ENCODE measurements at places on chromosomes 4 and X.

GRCh38 chr4:140223056-140223810, 69.2 kb upstream of the MAML3 start:
- DNase-seq = no peak

GRCh38 chr4:41282366-41282765, 25.6 kb downstream of the UCHL1 start:
- no peak for DNase-seq

- DNase-seq = no peak
Observed at GRCh38 chrX:31093639-31093975, 21.8 kb upstream of the FTHL17 start.

DNA sequence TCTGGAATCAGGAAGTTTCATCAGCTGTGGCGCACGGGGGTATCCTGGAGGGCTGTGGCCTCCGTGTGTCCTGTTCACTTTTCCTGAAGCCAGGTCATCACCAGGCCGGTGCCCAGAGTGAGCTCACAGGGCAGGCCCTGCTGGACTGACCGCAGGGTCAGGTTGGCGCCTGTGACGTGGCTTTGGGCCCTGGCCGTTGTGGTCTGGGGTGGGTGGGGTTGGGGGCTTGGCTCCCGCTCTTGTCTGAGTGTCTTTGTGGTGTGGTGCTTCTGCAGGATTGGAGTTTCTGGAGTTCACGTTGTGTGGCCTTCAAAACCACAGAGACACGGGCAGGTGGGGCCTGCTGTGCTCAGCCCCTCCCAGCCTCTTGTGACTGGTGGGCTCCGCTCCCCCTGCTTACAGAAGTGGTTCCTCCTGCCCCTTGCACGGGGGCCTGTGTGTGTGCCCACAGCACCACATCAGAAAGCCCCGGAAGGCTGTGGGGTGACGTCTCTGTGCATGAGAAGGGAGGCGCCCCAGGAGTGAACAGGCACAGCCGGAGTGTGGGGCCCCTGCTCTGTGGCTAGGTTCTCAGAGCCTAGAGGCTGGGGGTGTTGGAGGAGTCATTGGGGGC, 9.5 kb downstream of the RGS12 start:
- DNase-seq = no peak

DNA sequence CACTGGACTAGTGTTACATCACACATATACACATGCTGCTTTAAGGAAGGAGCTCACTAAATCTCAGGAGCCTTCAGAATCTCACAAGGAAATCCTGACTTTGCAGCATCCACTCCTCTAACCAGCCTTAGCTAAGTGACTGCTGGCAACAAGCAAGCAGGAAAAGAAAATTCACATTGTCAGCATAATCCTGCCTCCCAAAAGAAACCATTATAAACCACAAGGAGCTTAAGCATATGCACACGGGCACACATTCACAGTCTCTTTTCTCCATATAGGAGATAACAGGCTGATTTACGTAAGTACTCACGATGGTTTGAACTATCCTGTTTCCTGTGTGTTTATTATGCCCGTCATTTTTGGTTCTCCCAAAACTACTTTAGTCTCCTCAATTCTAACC, 136.3 kb downstream of the TMEM144 start:
- no peak for DNase-seq

DNA sequence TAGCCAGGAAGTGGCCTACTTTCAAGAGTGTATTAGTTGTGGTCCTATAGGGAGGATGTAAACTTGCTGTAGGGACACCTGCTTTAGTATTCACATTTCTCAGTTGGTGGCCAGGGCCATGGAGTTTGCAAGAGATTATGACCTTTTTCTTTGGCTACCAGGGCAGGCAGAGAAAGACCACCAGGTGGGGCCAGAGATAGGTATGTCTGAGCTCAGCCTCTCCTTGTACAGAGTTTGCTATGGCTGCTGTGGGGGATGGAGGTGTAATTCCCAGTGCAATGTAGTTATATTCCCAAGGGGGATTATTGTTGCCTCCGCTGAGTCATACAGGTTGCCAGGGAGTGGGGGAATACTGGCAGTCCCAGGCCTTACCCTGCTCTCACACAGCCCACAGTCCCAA, 26.3 kb upstream of the DACH2 start:
- no peak for DNase-seq

GRCh38 chr4:24775032-24775605, 20.3 kb upstream of the SOD3 start:
- DNase-seq = no peak

DNA sequence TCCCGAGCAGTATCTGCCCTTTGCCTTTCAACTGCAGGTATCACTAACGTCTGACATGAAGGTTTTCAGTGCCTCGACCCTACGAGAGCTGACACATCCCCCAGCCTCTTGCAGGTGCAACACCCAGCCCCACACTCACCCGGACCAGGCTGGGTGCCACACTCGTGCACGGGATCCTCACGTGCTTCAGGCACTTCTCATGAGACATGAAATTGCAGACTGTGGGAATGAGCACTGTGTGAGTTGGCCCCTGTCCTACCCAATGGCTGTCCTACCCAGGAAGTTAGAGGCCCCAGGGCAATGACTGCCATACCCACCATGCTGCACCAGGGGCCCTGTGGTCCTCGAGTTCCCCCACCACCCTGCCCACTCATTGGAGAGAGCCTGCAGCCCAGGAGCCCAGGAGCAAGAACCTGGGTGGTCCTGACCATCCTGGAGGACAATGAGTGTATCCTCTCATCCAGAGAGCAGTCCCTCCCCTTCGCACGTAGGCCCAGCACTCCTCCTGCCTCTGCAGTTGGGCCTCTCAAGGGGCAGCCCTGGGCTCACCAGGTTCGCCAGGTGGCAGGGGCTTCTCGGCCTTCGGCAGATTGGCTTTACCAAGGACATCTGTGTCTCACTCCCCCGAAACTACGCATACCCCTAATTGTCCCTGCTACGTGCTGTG, 2.4 kb downstream of the DGKQ start:
- no peak for DNase-seq

DNA sequence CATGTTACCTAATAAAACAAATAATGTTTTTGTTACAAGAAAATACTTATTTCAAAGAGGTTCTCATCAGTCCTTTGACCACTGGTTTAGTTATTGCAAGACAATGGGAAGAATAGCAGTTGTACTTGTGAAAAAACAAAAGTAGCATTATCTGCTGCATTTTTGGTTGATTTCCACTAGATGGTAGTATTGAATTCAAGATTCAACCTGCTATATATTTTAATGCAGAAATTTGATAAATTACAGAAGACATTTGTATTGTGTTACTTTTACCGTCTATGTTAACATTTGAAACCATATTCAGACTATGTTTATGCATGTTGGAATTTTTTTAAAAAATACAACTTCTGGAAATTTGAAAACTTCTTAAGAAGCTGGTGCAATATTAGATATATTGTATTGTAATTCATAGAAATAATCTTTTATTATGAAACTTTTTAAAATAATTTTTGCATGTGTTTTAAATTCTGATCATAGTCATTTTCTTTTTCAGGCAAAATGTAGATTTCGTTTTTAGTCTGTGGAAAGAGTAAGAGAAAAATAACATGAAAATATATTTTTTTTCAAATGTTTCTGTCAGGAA, 56.4 kb downstream of the SPCS3 start:
- DNase-seq = no peak

DNA sequence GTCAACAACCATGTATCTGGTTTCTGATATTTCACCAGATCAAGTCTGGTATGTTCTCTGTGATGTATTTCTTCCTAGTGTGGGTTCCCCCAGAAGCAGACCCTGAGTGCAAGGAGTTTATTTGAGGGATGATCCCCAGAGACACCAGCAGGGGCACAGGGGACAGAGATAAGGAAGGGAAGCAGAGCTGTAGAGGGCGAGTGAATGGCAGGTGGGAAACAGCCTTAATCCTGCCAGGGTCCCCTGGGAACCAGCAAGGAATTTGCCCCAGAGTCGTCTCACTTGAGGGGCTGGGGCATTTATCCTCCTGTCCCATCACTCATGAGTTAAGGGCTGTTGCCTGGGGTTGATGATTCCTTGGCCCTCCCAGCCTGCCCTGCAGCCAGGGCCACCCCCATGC, 206.4 kb upstream of the BCOR start:
- no peak for DNase-seq

GRCh38 chr4:92864096-92864495, 560.3 kb downstream of the GRID2 start:
- no peak for DNase-seq

DNA sequence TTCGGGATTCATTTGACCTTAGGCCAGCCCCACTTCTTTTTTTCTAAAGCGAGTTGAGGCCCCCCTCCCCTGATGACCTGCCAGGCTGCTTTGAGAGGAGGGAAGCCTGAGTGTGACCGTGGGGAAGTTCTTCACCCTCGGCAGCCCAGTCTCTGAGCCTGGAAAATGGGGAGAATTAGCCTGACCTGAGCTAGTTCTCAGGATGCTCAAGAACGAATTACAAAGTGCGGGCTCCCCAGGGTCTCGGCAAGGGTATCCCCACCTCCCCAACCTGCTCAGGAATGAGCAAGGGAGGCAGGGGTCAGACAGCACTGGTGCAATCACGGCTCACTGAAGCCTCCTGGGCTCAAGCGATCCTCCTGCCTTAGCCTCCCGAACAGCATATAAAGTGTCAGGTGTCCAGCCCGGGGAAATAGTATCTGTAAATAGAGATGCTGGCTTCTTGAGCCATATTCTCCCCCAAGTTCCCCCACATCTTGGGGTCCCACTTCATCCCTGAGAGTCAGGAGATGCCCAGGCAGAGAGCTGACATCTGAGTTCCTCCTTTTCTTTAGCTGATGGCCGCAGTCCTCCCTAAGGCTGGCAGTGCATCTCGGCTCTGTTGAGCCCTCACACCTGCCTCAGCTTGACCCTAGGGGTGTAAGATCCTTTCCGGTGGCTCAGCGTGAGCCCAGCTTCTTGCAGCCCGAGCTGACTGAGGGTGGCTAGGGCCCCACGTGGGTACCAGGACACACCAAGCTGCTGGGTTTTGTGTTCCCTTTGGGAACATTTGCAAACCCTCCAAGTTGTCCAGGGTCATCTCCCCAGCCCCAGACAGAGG, 1.6 kb downstream of the DUSP9 start:
- no peak for DNase-seq

DNA sequence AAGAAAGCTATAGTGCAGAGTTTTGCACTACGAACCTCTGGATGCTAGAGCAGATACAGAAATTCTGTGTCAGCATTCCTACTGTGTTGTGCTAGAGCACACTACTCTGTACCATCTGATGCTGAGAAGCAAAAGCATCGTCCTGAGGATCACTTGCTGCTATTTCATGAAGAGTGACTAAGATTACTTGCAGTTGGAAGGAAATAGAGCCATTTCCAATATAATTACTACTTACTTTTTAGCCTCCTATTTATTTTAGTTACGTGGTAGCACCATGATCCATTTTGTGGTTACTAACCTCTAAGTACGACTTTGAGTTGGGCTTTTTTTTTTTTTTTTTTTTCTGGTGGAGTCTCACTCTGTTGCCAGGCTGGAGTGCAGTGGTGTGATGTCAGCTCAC, 226.7 kb downstream of the PALLD start:
- DNase-seq = no peak

DNA sequence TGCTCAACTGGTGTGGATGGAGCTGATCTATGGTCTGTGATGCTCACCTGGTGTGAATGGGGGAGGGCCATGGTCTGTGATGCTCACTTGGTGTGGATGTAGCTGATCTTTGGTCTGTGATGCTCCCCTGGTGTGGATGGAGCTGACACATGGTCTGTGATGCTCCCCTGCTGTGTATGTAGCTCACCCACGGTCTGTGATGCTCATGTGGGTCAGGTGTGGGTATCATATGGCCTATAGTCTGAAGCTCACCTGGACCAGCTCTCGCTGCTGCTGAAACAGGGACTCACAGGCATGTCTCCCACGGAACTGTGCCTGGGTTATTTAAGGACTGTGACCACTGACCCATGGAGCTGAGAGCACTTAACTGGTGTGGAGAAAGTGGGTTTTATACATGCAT, 109.7 kb downstream of the CRLF2 start:
- no peak for DNase-seq

DNA sequence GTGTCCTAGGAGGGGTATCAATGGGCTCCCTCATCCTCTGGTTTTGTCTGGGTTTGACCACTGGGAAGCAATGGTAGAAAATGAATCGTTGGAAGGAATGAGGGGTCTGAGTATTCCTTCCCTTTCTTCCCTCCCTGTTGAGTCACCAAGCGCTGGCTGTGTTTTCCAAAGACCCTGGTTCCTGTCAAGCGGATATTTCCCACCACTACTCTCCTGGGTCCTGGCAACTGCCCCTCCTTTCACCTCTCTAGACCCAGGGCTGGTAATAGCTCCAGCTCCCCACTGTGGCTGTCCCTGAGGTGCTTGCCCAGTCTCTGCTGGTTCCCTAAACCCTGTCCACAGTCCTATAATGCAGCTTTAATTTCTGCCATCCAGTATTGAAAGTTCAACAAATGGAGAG, 22.2 kb downstream of the SMIM43 start:
- no peak for DNase-seq

GRCh38 chr4:114136069-114136468, 156.6 kb upstream of the ARSJ start:
- DNase-seq = no peak

GRCh38 chr4:85905761-85906160, 430.8 kb downstream of the ARHGAP24 start:
- no peak for DNase-seq

DNA sequence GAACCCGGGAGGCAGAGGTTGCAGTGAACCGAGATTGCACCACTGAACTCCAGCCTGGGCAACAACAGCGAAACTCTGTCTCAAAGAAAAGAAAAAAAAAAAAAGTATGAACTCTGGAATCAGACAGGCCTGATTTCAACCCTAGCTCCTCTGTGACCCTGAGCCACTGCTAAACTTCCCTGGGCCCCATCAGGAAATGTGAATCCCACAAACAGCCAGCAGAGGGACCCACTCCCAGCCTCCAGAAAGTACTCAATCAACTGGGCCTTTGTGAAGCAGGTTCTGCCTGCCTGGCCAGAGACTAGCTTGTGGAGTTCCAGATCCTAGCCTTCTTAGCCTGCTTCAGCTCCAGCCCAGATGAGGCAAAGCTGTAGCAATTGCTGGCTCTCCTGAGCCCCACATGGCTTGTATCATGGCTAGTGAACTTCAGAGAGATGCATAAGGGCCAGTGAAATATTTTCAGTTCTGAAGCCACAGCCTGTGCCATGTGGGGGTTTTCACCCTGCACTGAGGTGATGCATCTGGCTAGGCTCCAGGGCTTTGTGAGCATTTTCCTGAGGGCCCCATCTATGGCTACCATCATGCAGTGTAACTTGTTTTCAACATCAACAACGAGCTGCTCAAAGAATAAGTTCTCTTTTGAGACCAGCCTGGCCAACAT, 7.2 kb upstream of the IDS start:
- no peak for DNase-seq

GRCh38 chr4:83870328-83870950, 334.5 kb downstream of the GPAT3 start:
- no peak for DNase-seq

- DNase-seq = peak; percentile 1
Observed at GRCh38 chrX:151402719-151403390, 5.8 kb downstream of the VMA21 start.

Measured in cerebellar nuclear complex (tissue), 1 donor.